Cardiac septum (tissue), 1 donor: ENCODE measurements at places on chromosomes 3 and 15. TPM values are rescaled to one million over a fixed set of nuclear protein-coding genes. Genes with fewer than 3 reads are reported as not detected.

GRCh38 chr15:96878129-96878528 lies 547.6 kb downstream of the NR2F2 start:
- no peak for DNase-seq

- DNase-seq, result no peak
These were observed 421.0 kb upstream of the CNTN4 start for GRCh38 chr3:1677576-1678156.

GRCh38 chr3:27456554-27456953 lies 27.6 kb downstream of the SLC4A7 start:
- DNase-seq, result no peak

DNA sequence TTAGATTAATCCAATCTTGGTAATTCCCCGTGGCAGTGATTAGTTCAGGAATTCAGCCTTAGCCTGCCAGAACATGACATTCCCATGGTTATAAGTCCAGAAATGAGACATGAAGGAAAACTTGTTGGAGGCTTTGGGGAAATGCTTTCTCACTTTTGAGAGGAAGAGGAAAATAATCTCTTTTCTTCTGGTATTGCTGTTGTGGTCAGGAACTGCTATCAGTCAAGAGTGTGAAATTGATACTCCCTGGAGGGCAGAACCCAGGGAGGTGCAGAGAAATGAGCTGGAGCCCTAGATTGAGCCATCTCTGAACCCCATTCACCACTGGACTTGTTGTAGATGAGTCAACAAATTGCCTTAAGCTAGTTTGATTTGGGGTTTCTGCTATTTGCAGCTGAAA lies 38.6 kb upstream of the APH1B start:
- no peak for DNase-seq

DNA sequence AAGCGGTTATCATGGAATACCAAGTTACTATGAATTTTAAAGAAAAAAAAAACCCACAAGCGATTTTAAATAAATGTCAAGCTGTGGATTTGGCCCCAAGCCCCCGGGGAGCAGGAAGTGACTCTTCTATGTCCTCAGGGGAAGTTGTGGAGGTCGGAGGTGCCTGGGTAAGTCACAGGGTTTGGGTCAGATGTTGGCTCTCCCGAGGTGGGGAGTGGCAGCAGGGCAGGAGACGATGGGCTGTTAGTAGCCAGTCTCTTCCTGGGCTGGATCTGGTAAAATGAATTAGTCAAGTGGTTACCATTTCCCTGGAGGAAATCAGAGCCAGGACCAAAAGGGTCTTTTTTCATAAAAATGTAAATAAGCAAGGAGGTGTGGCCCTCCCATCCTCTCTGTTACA lies 316.7 kb downstream of the TLE3 start:
- no peak for DNase-seq

- no peak for DNase-seq
These were observed 117.7 kb upstream of the TP63 start for GRCh38 chr3:189513281-189514117.

- DNase-seq, result no peak
These were observed 414.8 kb downstream of the AGBL1 start for GRCh38 chr15:86494475-86494874.

The DPP8 gene
- 35.3 TPM for total RNA-seq
